T-cell (primary cell): ENCODE measurements at places on chromosomes 11 and 22.

GRCh38 chr11:46118702-46119351 is 2.4 kb downstream of the PHF21A start:
- H3K4me1 ChIP-seq, result peaks cover 6% of the 10 kb centered on the region
- peak overlapping the region; percentile 69 for H3K4me3 ChIP-seq
- no peaks in the 10 kb centered on the region for H3K27me3 ChIP-seq
- H3K36me3 ChIP-seq, result no peaks in the 10 kb centered on the region

DNA sequence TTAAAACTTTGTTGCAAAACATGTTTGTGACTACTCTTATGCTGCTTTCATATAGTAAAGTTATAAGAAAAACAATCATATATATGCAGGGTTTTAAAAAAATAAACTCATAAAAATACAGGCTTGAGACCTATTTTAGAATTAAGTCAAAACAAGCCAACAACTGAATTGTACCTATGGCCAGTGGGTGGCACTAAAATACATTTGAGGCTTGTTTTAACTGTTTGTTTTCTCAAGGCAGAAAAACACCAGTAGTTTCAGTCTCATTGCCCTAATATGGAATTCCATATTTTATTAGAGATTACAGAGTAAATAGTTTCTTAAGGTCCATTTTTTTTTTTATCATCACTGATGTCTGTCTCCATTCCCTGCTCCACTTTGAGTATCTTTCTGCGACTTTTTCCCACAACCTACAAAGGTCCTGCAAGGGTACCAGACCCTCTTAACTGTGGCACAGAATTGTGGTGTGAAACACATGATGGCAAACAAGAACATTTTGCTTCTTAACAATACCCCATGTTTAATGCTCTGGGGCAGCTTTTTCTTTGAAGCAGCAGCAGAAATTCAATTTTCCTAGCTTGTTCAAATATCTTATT is 8.5 kb upstream of the CCDC89 start:
- peaks cover 2% of the 10 kb centered on the region for H3K4me1 ChIP-seq
- no peaks in the 10 kb centered on the region for H3K36me3 ChIP-seq
- H3K27me3 ChIP-seq, result no peaks in the 10 kb centered on the region
- no peak overlapping the region for H3K4me3 ChIP-seq
- no peak overlapping the region for H3K27ac ChIP-seq

GRCh38 chr11:19400296-19400695 is 159.6 kb upstream of the E2F8 start:
- no peak for DNase-seq
- no peak overlapping the region for H3K4me3 ChIP-seq
- no peaks in the 10 kb centered on the region for H3K36me3 ChIP-seq
- peaks cover 3% of the 10 kb centered on the region for H3K27me3 ChIP-seq

DNA sequence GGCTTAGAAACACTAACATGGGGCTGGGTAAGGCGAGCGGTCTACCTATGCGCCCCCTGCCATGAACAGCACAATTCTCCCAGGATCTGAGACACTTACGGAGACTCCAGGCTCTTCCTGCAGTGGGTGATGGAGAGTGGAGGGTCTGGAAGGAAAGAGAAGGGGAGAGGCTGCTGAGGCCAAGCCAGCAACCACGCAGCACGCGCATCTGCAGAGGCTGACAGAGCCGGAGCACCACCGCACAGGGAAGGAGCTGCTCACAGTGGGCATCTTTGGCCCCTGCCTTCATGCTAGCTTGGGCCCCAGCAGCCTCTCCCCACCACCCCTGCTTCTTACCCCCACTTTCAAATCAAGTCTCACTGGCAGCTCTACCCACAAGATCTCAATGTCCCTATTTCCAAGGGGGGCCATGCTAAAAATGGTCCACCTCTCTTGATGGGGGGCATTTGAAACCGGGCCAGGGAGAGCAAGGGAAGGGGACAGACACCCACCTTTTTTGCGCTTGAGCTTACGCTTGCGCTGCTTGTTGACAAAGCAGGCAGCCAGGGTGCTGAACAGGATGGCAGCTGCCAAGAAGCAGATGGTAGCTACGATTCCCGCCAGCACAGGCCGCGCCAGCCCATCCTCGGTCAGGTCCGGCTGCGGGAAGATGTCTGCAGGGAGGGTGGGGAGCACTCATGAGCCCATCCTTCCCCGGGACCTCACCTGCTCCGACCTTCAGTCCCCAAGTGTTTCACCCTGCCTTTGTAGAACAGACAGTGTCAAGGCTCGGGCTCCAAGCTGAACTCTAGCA is 34.5 kb downstream of the IGSF9B start:
- H3K4me3 ChIP-seq, result no peak overlapping the region
- DNase-seq, result no peak
- peaks cover 8% of the 10 kb centered on the region for H3K36me3 ChIP-seq
- no peaks in the 10 kb centered on the region for H3K27me3 ChIP-seq
- no peak overlapping the region for H3K27ac ChIP-seq
- peaks cover 15% of the 10 kb centered on the region for H3K4me1 ChIP-seq

- H3K36me3 ChIP-seq, result no peaks in the 10 kb centered on the region
- no peak for DNase-seq
- no peak overlapping the region for H3K4me3 ChIP-seq
- no peak overlapping the region for H3K27ac ChIP-seq
- no peaks in the 10 kb centered on the region for H3K27me3 ChIP-seq
These were observed 22.9 kb upstream of the CARD18 start for GRCh38 chr11:105162506-105162905.

GRCh38 chr11:44750551-44751465 is 24.0 kb downstream of the TSPAN18 start:
- H3K27ac ChIP-seq, result no peak overlapping the region
- no peak for DNase-seq
- H3K4me3 ChIP-seq, result no peak overlapping the region
- no peaks in the 10 kb centered on the region for H3K27me3 ChIP-seq
- peaks cover 30% of the 10 kb centered on the region for H3K4me1 ChIP-seq
- H3K36me3 ChIP-seq, result no peaks in the 10 kb centered on the region

DNA sequence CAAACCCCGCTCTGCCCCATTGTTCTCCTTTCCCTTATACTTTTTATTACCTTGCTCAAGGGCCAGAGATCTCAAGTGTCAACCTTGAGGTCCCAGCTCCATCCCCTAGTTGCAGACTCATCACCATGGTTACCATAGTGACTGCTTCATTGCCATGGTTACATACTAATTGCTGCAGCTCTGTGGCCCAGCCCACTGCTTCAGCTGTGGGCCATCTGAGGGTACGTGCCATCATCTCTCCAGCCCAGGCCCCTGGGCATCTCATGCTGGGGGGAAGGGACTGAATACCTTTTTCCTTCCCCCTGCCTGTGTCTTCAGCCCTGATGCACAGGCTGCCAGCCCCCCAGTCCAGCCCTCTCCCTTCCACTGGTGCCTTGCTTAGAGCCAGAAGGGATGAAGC is 22.2 kb downstream of the TREH start:
- no peaks in the 10 kb centered on the region for H3K4me1 ChIP-seq
- DNase-seq, result no peak
- no peak overlapping the region for H3K27ac ChIP-seq
- no peak overlapping the region for H3K4me3 ChIP-seq
- H3K36me3 ChIP-seq, result no peaks in the 10 kb centered on the region

- no peak overlapping the region for H3K27ac ChIP-seq
- no peaks in the 10 kb centered on the region for H3K27me3 ChIP-seq
- H3K4me1 ChIP-seq, result no peaks in the 10 kb centered on the region
- no peaks in the 10 kb centered on the region for H3K36me3 ChIP-seq
- DNase-seq, result no peak
- H3K4me3 ChIP-seq, result no peak overlapping the region
These were observed 101.1 kb downstream of the MICAL3 start for GRCh38 chr22:17922925-17923903.

- no peak for DNase-seq
- H3K36me3 ChIP-seq, result peaks cover 2% of the 10 kb centered on the region
- peaks cover 5% of the 10 kb centered on the region for H3K27me3 ChIP-seq
- H3K27ac ChIP-seq, result peak overlapping the region; percentile 46
These were observed 44.9 kb upstream of the TCF20 start for GRCh38 chr22:42315392-42315756.

- no peaks in the 10 kb centered on the region for H3K36me3 ChIP-seq
- no peaks in the 10 kb centered on the region for H3K27me3 ChIP-seq
- H3K4me3 ChIP-seq, result no peak overlapping the region
- no peaks in the 10 kb centered on the region for H3K4me1 ChIP-seq
These were observed 40.1 kb downstream of the REXO2 start for GRCh38 chr11:114479331-114479730.

- no peak overlapping the region for H3K27ac ChIP-seq
- DNase-seq, result no peak
- H3K4me1 ChIP-seq, result no peaks in the 10 kb centered on the region
- no peak overlapping the region for H3K4me3 ChIP-seq
- H3K27me3 ChIP-seq, result no peaks in the 10 kb centered on the region
These were observed 12.9 kb downstream of the MPEG1 start for GRCh38 chr11:59199546-59200422.

GRCh38 chr11:86499723-86500129 is 125.0 kb downstream of the CCDC81 start:
- no peak overlapping the region for H3K27ac ChIP-seq
- no peak overlapping the region for H3K4me3 ChIP-seq
- H3K36me3 ChIP-seq, result no peaks in the 10 kb centered on the region
- H3K4me1 ChIP-seq, result peaks cover 32% of the 10 kb centered on the region

DNA sequence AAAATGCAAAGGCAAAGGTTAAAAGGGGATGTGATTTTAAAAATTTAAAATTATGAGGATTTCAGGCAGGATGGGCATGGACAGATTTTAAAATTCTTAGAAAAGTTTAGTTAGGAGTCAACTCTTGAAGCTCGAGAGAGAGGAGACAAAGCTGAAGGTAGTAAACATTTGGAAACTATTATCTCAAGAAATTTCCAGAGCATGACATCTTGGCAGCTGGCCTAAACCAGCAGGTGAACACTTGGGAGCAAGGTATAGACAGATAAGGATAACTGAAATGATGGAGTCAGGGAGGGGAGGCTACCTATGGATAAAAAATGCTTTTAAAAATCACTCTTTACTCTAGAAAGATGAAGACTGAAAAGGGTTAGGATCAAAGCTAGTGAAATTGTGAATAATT is 13.7 kb downstream of the POU2AF3 start:
- no peak for DNase-seq
- H3K27ac ChIP-seq, result no peak overlapping the region
- no peaks in the 10 kb centered on the region for H3K4me1 ChIP-seq
- no peak overlapping the region for H3K4me3 ChIP-seq
- no peaks in the 10 kb centered on the region for H3K27me3 ChIP-seq

- no peak overlapping the region for H3K4me3 ChIP-seq
- H3K36me3 ChIP-seq, result no peaks in the 10 kb centered on the region
- no peaks in the 10 kb centered on the region for H3K27me3 ChIP-seq
- no peak for DNase-seq
- H3K27ac ChIP-seq, result no peak overlapping the region
- H3K4me1 ChIP-seq, result no peaks in the 10 kb centered on the region
These were observed 216.8 kb downstream of the TMEM135 start for GRCh38 chr11:87254562-87254961.

DNA sequence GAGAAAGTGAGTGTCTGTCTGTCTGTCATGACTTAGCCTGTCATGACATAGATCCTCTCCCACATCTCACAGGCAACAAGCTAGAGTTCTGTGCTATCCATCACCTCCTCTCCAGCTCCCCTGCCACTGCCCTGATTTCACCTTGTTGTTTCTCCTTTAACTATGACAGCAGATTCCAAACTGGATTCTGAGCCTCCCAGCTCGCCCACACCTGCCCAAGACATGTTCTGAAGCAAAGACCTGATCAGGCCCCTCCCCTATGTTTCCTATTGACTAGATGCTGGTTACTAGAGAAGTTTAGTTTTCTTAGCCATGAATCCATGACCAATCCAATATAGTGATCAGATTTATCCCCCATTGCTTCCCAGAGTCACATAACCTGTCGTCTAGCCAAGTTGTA is 15.4 kb downstream of the PRSS23 start:
- DNase-seq, result no peak
- H3K27me3 ChIP-seq, result no peaks in the 10 kb centered on the region
- H3K4me3 ChIP-seq, result no peak overlapping the region
- no peaks in the 10 kb centered on the region for H3K4me1 ChIP-seq
- no peaks in the 10 kb centered on the region for H3K36me3 ChIP-seq

DNA sequence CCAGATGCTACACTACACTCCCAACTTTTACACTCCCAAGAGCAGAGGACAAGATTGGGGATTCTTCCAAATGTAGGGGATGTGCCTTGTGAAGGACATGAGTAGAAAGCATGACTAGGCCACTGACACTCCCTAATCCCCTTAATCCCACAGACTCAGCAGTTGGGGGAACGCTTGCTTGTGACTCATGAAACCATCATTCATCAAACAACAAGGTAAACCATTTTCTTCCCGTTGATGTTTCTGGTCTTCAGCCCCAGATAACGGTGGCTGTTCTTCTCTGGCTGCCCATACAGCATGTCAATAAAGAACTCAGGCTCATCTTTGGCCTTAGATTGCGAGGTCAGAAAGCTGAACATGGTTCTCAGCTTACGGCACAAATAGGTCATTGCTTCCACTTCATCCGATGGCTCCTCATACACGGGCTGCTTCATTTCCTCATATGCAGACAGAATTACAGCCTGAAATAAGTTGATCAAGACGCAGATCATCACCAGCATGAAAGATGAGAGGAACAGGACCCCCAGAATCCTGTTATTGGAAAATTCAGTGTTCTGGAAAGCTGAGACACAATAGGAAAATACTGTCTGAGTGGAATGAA is 6.4 kb upstream of the CDPF1 start:
- H3K36me3 ChIP-seq, result no peaks in the 10 kb centered on the region
- H3K27me3 ChIP-seq, result peaks cover 9% of the 10 kb centered on the region
- H3K27ac ChIP-seq, result no peak overlapping the region
- H3K4me1 ChIP-seq, result no peaks in the 10 kb centered on the region
- DNase-seq, result no peak
- H3K4me3 ChIP-seq, result no peak overlapping the region

- no peaks in the 10 kb centered on the region for H3K36me3 ChIP-seq
- H3K4me1 ChIP-seq, result no peaks in the 10 kb centered on the region
- peaks cover 27% of the 10 kb centered on the region for H3K27me3 ChIP-seq
- no peak overlapping the region for H3K27ac ChIP-seq
These were observed 81.7 kb upstream of the ANO1 start for GRCh38 chr11:69996451-69996850.

- no peak overlapping the region for H3K4me3 ChIP-seq
- peaks cover 20% of the 10 kb centered on the region for H3K27me3 ChIP-seq
- DNase-seq, result no peak
- H3K36me3 ChIP-seq, result no peaks in the 10 kb centered on the region
- no peak overlapping the region for H3K27ac ChIP-seq
These were observed 85.9 kb downstream of the BUD13 start for GRCh38 chr11:116686866-116687265.

GRCh38 chr11:63931045-63931444 is 7.8 kb upstream of the NAA40 start:
- no peak overlapping the region for H3K27ac ChIP-seq

DNA sequence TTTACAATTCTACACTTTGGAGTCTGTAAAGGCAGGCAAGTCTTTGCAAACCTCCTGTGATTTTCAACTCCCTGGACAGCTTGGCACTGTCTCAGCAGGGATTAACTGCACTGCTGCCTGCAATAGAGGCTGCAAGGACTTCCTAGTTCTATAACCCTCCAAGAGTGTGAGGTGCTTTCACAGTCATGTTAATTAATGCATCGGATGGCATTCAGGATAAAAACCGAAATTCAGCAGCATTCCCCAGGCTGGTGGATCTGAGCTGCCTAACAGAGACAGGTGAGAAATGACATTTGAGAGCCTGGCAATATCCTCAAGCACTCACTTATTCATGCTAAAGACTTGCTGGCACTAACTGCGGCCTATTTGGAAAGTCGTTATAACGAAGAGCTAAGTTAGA is 85.0 kb downstream of the LARGE1 start:
- H3K27me3 ChIP-seq, result no peaks in the 10 kb centered on the region
- no peak overlapping the region for H3K27ac ChIP-seq
- no peaks in the 10 kb centered on the region for H3K4me1 ChIP-seq
- no peak for DNase-seq
- H3K4me3 ChIP-seq, result no peak overlapping the region
